ENCODE measurements at places on chromosomes 2 and 18.
A peak's percentile ranks its signal among the peaks of the same experiment; 100 is the strongest.

- DNase-seq, result no peak
Observed at GRCh38 chr2:240111253-240111652, 24.9 kb downstream of the COPS9 start.

DNA sequence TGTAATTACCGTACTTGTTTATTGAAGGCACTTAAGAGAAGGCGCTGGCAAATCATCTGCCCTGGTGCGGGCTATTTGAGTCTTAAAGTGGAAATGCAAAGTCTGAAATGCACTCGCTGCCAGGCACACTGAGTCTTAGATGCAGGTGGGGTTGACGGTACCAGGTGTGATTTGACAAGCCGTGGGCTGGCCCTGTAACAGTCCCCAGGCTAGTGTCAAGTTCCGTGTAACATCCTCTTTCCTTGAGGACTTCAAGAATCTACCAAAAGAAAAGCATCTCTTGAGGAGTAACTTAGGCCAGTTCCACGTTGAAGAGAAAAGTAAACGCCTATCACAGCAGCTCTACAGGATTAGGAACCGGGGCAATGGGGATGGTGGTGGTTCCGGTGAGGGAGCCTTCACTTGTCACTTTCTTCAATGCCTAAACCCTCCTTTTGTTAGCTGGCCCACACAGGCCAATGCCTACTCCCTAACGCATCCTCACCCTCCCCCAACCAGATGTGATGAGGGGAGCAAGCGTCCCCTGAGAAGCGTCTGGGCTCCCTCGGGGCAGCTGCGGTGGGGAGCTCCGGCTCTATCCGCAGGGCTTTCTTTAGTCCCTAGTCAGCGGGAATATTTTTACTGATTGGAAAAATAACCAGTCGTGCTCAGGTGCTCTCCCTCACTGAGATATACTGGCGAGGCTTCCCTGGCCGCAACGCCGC, 1.5 kb upstream of the UGP2 start:
- DNase-seq, result no peak

DNA sequence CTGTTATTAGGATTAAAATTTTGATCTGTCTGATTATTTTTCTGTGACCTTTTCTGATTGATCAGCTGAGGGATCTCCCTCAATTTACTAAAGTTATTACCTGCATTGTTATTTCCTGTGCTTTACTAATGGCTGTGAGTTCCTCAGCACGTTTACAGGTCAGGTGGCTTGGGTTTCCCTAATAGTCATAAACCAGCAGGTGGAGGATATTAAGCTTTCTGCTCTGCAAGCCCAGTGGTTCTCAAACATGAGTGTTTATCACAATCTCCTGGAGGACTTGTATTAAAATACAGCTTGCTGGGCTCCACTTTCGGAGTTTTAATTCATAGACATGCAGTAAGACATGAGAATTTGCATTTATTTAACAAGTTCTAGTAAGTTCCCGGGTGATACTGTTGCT, 22.4 kb upstream of the UGP2 start:
- no peak for DNase-seq

- no peak for DNase-seq
Observed at GRCh38 chr2:69601179-69601612, 42.3 kb downstream of the AAK1 start.

DNA sequence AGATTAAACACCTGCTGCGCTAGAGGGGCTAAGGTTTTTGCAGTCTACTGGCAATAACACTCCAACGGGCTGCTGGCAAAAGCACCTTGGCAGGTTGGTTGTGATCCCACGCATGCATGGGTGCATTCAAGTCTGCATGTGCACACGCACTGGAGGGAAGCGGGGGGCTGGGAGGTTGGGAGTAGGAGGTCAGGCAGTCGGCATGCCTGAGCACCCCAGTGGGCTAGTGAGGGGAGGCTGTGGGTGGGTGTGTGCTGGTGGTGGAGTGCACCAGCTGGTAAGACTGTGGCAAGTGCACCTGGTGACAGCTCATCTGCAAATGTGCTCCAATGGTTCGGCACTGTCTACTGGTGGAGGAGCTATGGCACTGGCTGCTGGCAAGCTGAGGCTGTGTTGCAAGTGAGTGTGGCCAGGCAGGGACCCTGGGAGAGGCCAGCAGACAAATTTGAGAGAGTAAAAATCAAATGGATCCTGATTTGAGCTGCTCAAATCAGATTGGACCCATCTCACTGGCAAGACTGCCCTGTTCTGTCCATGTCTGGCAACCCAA, 460.6 kb upstream of the DSEL start:
- no peak for DNase-seq

DNA sequence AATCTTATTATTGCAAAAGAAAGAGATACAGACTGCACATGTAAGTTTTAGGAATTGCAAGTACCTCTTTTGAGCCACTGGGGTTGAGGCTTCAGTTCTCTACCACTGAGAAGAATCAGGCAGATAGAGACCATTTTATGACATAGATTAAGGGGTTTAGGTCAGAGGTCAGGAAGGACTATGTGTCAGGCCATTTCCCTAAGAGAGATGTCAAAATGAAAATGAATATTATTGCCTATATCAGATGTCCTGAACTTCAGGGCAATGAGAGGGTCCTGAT, 113.7 kb downstream of the GATA6 start:
- DNase-seq, result no peak

DNA sequence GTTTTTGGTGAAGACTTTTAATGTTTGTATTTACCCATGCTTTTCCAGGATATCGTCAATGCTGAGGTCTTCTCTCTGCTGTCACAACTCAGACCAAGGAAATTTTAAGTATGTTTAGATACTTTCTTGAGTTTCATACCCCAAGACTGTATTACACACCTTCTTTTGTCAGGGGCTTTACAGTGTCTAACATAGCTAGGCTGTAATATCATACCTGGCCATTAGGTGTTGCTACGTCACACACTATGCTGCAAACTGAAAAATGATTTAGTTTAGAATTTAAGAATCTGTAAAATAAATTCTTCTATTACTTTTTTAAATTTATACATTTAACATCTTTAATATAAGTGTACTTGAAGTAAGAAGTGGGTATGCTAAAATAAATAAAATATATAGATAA, 358.4 kb upstream of the NRP2 start:
- no peak for DNase-seq

GRCh38 chr18:9135912-9136314, 668 bp upstream of the ANKRD12 start:
- no peak for DNase-seq

DNA sequence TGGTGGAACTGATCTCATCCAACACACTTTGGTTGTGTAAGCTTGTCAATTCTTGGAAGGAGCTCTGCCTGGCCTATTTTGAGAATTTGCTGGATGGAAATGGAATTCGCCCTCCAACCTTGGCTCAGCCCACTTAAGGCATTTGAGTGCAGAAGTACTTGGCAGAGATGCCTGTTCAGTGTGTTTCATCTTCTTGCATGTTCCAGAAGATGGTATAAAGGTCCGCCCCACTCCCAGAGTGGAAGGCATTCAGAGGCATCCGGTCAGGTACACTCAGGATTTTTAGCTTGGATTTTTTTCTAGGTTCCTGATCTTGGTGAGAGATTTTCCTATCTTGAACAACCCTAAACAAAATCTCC, 61.3 kb upstream of the TXNDC2 start:
- DNase-seq, result no peak

GRCh38 chr2:45889053-45889452, 237.6 kb downstream of the PRKCE start:
- no peak for DNase-seq

GRCh38 chr2:237026981-237027711, 58.5 kb upstream of the COPS8 start:
- DNase-seq, result no peak

- DNase-seq, result peak; percentile 84
Observed at GRCh38 chr2:231709981-231710798, 1.9 kb downstream of the PTMA start.

DNA sequence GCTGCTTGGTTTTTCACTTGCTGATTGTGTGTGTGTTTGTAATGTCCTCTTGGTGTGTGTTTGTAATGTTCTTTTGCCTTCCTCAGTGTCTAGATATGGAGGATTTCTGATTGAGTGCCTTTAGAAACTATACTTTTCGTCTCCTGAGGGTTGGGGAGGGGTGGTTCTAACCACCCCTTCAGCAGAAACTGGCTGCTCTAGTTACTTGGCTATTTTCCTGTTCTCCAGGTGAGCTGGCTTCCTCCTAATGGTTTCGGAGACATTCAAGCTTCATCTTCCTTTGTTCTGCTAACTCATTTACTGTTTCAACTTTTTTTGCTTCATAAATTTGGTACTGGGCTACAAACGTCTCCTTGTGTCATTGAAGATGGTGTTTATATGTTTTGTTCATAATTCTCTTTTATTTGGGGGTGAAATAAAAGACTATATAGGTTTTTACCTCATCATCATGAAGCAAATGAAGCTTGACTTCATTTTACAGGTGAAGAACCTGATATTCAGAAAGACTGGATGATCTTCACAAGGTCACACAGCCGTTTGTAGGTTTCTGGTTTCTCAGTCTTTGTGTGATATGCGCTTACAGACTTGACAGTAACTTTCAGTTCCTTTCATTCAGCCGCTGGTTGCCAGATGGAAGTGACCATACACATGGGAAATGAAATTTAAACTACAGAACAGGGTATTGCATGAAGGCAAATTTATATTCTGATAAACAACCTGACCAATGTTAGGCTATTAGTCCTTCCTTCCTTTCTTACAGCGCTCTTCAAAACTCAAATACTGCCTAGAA, 238.5 kb downstream of the GALR1 start:
- DNase-seq, result no peak

- DNase-seq, result no peak
Observed at GRCh38 chr2:26054598-26055348, 20.9 kb downstream of the RAB10 start.

DNA sequence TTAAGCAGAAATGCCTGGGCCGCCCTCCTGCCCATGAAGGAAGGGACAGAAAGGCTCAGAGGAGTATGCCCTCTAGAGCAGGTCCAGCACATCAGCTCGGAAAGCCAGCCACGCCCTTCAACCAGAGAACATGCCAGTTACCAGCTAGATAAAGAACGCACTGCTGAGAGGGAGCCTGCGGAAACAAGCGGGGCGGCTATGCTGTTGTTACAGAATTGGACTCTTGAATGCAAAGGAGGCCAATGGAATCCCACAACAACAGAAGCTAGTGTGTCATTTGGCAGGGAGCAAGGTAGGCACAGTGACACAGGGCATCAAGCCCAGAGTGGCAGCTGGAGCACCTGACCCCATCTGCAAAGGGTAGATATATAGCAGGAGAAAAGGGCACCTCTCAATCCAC, 242.9 kb upstream of the ID2 start:
- DNase-seq, result no peak

GRCh38 chr2:13056259-13056843, 339.6 kb downstream of the TRIB2 start:
- DNase-seq, result no peak

DNA sequence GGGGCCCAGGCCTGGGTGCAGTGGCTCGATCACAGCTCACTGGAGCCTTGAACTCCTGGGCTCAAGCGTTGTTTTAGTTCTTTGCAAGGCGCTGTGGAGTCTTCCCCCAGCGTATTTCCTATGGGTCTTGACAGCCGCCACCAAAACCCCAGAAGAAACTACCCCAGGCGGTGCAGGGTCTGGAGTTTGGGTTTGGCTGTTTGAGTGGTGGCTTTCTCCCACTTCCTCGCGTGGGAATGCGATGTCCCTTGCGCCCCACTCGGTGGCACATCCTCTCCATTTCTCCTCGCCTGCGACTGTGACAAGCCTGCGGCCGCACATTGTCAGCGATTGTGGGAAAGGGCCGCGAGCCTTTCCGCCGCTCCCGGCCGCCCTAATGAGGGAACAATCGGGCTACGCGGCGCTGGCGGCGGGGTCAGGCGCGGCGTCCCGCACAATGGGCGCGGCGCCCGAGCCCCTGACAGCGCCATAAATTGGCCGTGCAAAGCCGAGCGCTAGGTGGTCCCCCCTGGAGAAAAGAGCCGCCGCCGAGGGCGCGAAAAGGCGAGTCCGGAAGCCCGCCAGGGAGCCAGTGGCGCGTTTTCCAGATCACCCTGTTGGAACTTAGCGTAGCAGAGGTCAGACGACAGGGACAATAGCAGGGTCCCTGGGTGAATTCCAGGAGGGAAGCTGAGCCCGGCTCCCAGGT, 194.9 kb upstream of the POU3F3 start:
- DNase-seq, result no peak

- DNase-seq, result no peak
Observed at GRCh38 chr18:25349131-25349925, 2.6 kb downstream of the ZNF521 start.

- no peak for DNase-seq
Observed at GRCh38 chr2:25922501-25922900, 44.2 kb upstream of the ASXL2 start.

GRCh38 chr2:207472343-207473048, 57.3 kb upstream of the CREB1 start:
- DNase-seq, result no peak

DNA sequence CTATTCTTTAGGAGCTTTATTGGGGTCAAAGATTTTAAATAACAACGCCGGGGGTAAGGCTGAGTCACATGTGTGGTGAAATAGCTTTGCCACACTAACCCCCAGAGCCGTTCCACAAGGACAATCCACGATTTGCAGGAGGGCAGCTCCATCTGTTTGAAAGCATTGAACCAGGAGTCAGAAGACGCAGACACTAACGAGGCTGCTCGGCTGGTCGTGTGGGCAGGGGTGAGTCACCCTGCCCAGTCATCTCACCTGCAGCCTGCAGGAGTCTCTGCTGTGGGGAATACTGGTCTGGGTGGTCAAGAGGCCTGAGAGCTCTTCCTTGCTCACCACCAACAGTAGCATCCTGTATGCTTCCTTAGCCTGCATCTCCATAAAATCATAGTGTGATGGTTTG, 149.2 kb upstream of the NCK2 start:
- no peak for DNase-seq

DNA sequence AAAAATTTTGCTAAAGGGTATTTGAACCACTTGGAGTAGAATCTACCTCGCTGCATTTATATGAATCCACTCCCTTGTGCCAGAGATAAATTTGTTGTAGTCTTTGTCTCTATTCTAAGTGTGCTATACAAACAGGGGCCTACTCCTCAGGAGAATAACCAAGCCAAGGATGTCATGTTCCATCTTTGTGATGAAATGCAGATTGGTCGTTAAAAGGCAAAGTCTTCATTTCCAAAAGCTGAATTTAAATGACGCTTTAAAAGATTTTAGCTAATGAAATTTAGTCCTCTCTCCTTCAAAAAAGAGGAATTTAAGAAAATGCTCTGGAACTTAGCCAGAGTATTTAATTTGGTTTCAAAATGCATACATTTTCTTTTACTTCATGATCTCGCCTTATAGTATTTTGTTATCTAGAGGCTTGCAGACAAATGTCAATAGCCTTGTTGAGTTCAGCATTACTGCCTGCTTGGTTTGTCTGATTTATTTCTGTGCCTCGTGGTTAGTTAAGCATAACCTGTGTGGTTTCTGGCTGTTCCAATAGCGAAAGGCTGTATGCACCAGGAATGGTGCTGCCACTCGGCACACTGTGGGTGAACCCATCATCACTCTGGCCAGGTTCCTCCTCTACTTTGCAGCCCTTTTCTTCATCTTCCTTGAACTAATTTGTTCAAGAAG, 417.6 kb downstream of the ZNF521 start:
- DNase-seq, result no peak

DNA sequence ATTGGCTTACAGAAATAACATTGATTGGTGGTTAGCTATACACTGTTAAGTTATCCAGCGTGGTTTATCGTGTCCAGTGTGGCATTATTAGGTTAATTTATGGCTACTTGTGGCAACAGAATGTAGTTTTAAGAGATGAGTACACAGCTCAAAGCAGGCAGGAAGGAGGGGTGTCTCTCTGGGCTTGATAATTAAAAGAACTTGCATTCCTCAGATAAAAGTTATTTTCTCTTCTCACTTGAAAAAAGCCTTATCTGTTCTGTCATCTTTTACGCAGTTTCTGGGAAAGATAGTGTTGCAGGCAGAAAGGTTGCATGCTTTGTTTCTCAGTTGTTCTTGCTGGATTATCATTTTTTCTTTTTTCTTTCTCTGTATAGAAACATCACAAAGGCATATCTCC, 154.4 kb upstream of the COL3A1 start:
- DNase-seq, result no peak
